Stimulated activated CD8-positive, alpha-beta memory T cell treated with anti-CD3 and anti-CD28 coated beads, Interleukin-2, amount 100 ng/mL, for 1 hour (primary cell): ENCODE measurements at places on chromosomes 12 and 14.
A peak's percentile ranks its signal among the peaks of the same experiment; 100 is the strongest.

GRCh38 chr12:44873898-44874297 lies 2.2 kb downstream of the NELL2 start:
- DNase-seq: no peak

GRCh38 chr12:30913323-30913722 lies 13.2 kb upstream of the TSPAN11 start:
- no peak for DNase-seq

- DNase-seq: no peak
Observed at GRCh38 chr12:6608592-6609281, 1.6 kb upstream of the CHD4 start.

DNA sequence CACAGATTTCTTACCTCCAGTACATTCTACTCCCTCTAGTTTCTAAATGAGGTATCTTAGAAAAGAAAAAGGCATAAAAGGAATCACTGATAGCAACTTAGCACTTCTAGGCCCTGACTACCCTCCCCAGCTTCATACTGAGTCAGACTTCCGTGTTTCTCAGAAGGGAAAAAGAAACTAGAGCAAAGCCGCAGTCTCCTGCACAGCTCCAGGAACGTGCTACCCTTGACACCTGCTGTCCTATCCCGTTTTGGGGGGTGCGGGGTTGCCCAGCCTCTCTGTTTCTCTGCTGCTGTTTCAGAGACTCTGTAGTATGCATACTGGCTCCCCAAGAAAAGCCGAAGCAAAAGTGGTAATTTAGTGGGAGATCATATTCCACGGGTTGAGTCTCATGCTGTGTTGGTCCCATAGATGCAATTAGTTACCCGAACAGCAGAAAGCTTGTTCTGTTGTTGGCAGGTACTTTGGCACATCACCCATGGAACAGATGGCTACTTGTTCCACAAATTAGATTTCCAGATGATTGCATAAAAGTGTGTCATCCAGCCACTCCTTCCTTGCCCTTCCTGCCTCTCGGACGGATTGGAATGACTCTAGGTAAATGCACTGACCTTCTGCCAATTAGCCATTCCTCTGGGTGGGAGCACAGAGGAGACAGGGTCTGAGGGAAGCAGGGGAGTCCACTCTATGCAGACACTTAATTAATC lies 438.1 kb downstream of the FUT8 start:
- DNase-seq: peak; percentile 13

DNA sequence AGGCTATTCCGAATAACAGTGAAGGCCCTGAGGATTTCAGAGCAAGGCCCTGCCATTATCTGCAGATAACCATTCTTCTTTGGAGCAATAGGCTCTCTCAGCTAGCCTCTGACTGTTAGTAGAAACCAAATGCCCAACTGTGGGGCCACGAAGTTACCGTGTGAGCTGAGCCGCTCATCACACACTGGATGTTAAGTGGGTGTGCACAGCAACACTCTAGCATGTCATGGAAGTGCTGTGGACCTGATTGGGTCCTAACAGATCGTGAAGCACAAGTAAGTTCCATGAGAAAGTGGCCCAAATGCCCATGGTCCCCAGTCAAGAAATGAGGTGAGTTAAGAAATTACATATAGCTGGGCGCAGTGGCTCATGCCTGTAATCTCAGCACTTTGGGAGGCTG lies 190.4 kb downstream of the ALG10 start:
- no peak for DNase-seq
